ENCODE measurements at places on chromosomes 5 and 9.

DNA sequence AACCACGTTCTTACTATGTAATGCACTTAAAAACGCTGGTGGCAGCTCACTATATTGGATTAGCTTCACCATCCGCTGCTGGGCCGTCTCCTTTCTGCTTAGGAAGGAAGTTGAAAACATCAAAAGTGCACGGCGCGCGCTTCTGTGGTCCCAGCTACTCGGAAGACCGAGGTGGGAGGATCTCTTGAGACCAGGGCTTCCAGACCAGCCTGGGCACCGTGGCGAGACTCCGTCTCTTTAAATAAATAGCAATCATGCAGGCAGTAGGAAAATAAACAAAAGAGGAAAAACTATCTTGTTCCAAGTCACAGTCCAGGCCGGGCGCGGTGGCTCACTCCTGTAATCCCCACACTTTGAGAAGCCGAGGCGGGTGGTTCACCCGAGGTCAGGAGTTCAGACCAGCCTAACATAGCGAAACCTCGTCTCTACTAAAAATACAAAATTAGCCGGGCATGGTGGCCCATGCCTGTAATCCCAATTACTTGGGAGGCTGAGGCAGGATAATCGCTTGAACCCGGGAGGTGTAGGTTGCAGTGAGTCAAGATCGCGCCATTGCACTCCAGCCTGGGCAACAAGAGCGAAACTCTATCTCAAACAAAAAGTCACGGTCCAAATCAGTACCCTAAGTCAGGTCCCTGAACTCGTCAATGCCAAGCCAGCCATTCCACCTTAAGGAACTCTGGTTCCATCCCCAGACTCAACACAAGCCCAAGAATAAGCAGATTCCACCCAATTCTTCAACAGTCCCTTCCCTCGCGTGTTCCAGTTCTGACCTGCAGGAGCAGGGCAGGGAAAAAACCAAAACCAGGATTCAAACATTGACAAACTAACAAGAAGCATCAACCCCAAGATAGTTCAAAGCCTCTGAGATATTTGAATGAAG is 1.0 kb upstream of the GOLGA1 start:
- peak; percentile 29 for DNase-seq

DNA sequence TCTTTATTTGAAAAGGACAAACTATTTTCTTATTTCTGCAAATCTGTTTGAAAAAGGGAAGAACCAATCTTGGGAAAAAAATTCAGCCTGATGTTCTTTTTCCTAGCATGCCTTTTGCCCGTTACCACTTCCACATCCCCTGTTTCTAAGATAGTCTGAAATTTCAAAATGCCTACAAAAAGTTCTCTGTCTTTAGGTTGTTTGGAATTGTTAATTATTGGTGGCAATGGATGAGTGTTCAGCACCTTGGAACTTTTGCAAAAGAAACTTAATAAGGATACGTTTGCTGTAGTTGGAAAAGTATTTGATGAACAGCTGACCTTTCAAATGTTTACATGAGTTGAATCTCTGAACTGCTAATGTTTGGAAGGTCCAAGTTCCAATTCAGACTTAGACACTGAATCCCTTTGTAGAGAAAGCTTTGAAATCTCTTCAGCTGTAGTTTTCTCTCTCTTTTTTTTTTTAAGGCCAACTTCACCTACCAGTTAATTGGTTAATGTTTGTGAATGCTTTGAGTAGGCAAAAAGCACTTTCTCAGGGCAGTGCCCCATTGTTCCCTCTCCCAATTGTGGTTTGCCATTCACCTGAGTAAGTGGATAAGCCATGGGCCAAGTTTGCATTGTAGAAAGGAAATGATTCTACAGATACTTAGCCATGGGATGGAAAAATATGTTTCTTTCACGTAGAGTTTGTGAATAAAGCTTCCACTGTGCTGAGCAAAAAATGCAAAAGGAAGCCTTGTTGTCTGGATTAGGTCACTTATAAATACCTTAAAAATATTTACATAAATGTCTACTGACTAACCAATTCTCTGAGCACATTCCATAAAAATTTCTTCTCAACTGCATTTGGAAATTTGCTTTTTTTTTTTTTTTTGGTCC is 156.4 kb upstream of the ELL2 start:
- no peak for DNase-seq

- DNase-seq, result no peak
These were observed 61.4 kb upstream of the PPP1R26 start for GRCh38 chr9:135418161-135418560.

- no peak for DNase-seq
These were observed 207.7 kb downstream of the TTLL11 start for GRCh38 chr9:121885345-121885901.

- no peak for DNase-seq
These were observed 5.9 kb upstream of the ERAP2 start for GRCh38 chr5:96870094-96871026.

DNA sequence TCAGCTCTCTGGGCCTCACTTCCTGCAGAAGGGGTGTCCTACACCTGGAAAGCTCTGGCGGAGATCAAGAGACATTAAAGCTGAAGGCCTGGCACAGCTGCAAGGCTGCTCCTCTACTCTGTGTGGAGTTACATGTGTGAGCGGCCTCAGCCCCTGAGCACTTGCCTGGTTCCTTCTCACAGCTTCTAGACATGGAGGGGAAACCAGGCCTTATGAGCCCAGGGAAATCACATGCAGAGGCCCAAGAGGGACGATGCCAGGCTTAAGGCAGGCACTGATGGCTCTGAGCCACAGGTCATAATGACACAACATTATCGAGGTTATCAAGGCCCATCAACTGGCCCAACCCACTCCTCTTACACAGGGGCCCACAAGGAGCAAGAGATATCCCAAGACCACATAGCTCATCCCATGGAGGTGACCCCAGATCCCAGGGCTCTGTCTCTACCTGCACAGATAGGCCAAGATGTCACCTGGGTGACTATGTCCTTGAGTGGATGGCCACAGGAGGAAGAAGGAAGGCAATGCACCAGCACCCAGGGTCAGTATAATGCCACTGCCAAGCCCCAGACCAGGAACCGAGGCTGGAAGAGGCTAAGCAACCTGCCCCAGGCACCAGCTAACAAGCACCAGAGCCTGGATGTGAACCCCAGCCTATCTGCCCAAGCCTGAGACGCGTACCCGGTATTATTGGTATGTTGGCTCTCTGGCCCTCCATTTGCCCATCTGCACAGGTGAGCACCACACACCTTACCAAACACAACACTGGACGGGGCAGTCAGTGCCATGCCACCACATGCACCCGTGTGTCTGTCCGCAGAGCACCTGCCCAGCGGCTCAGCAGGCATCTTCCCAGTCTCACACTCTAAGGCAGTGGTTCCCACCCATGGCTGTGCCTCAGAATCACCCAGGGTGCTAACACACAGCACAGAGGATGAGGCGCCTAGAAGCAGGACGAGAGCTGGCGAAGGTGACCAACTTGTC is 143.3 kb downstream of the GABBR2 start:
- no peak for DNase-seq

DNA sequence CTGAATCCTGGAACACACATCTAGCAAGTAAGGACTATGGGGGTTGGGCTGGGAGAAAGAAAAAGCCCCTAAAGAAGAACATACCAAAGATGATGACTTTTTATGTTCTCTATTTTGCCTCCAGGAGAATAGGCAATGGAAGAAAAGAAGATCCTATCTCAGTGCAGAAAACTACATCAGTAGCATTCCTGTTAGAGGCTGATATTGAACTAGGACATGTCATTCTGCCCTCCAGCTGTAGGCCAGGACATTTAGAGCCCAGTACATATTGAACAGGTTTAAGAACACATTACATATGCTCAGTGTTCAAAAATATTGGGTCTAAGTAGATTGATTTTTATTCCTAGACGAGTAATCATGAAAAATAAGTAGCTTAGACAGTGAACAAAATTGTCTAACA is 24.7 kb downstream of the PRLR start:
- no peak for DNase-seq

- DNase-seq, result no peak
These were observed 5.9 kb upstream of the QRFP start for GRCh38 chr9:130902204-130903185.

DNA sequence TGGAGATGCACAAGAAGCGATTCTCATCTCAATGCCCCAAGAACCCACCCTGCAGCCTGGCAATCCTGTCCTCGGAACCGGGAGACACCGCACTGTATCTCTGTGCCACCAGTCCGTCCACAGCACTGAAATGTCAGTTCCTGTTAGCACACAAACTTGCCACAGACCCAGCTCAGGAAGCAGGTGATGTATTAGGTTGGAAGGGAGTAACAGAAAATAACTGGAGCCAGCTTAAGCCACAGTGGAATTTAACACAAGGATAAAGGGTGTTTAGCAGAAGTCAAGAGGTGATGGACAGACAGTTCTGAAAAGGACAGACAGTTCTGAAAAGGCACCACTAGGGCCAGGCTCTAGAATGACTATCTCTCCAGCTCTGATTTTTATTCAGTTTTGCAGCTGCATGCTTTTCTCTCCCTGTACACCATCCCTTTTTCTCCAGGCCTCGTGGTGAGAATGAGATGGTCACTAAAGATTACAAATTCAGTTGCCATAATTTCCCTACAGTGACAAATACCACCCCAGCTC is 114.4 kb downstream of the ANKRD18B start:
- no peak for DNase-seq

DNA sequence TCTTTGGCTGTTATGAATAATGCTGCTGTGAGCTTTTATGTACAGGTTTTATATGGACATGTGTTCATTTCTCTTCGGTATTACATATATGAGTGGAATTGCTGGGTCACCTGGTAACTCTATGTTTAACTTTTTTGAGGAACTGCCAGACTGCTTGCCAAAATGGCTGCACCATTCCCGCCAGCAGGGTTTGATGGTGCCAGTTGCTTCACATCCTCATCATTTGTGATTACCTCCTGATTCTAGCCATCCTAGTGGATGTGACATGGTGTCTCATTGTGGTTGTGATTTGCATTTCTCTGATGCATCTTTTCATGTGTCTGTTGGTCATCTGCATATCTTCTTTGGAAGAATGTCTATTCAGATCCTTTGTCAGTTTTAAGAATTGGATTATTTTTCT is 10.7 kb downstream of the NANS start:
- no peak for DNase-seq

- no peak for DNase-seq
These were observed 22.7 kb upstream of the LECT2 start for GRCh38 chr5:135977375-135977928.

- DNase-seq, result no peak
These were observed 10.3 kb downstream of the PHYKPL start for GRCh38 chr5:178222292-178222691.

DNA sequence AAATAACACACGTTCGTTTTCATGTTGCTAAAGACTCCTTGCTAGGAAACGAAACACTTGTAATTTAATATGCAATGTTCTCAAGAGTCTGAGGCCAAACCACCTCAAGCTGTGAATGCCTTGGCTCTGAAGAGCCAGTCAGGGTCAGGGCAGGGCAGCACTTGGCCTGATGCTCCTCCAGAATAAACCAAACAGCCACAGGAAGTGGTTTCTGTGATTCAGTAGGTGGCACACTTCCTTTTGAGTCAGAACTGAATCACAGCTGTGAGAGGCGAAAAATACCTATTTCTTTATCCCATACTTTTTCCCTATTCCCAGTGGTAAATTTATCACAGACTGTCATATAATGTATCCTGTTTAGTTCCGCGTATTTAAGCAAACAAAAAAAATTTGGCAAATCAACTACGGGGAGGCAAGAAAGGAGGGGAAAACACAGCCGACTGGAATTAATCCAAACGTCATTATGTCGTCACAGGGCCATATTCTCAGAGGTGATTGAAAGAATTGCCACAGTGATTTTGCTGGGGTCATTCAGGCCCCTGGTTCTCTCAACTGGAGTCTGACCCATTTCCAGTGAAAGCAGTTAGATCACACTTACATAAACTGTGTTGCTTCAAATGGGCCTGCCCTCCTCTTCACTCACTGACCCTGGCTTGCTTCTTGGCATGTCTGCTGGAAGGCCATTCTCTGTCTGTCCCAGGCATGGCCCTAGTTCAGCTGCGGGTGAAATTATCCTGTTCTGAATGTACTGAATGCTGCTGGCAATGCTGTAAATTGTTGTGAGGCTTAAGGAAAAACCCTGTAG is 71.2 kb downstream of the ARRDC3 start:
- peak; percentile 99 for DNase-seq

DNA sequence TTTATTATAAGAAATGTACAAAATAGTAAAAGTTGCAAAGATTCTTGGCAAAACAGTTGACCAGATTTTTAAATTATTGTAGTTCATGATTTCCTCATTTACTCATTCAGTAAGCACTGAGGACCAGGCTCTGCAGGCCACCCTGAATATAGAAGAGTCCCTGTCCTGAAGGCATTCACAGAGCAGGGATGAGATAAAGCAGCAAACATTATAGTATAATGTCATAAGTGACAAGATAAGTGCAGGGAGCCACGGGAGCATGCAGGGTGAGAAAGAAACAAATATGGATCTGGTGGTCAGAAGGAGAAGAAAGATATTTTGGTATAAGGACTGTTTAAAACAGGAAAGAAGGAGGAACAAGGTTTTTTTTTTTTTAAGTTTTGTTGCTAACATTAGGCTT is 46.0 kb downstream of the PARP8 start:
- DNase-seq, result no peak

GRCh38 chr5:6804766-6805501 is 91.7 kb downstream of the TENT4A start:
- no peak for DNase-seq

GRCh38 chr5:169100735-169101075 is 200.2 kb downstream of the SLIT3 start:
- DNase-seq, result no peak

GRCh38 chr9:3491450-3491849 is 34.4 kb downstream of the RFX3 start:
- DNase-seq, result no peak

DNA sequence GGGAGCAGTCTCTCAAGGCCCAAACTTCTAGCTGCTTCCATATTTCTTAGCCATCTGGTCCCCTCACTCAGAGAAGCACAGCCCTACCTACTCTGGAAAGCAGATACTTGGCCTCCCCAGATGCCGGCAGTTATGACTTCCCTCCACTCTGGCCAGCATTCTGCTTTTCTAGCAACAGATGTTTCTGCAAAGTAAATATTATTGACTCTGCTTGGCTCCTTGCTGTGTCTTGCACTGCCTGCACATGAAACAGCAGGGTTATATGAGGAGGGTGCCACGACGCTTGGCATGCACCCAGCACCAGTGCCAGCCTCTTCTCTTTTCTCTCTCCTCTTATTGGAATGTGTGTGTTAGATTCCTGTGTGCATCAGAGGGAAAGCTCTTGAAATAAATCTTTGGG is 99.7 kb downstream of the ARHGAP26 start:
- DNase-seq, result no peak

- no peak for DNase-seq
These were observed 7.8 kb upstream of the LHX2 start for GRCh38 chr9:124003636-124004349.
